ENCODE measurements at places on chromosomes 13 and 19.

DNA sequence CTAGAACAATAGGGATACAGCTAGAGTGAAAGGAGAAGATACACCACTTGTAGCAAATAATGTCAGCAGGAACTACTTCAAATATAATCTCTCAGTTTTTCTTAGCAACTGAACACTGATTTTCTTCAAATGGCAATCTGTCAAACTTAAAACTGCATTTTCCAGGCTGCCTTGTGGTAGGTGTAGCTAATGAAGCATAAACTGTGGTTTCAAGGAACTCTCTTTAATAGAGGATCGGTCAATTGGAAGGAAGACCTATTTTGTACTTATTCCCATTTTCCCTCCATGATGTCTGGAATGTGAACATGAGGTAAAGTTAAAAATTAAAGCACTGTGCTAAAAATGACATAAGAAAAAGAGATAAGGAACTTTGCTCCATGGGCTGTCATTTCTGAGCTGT lies 1261.9 kb downstream of the PCDH17 start:
- no peak overlapping the region for H3K4me3 ChIP-seq
- DNase-seq = no peak
- H3K36me3 ChIP-seq = no peaks in the 10 kb centered on the region
- H3K27ac ChIP-seq = no peak overlapping the region
- no peaks in the 10 kb centered on the region for H3K4me1 ChIP-seq

DNA sequence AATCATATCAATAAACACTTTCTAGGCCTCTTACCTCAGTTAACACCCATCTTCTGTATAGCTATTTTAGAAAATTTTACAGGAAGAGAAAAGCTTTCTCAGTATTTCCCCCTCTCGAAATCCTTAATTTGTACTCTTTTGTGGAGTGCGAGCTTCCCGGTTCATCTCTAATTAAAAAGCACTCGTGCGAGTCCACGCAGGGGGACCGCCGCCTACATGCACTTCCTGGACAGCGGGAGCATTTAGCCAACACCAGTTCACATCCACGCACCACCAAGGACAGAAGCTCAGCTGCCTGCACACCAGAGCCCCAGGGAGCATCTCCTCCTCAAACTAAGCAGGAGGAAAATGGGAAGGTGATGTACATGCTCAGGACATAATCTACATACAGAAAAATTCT lies 60.0 kb downstream of the RASA3 start:
- no peak for DNase-seq
- peaks cover 71% of the 10 kb centered on the region for H3K36me3 ChIP-seq
- peaks cover 27% of the 10 kb centered on the region for H3K4me1 ChIP-seq
- H3K27ac ChIP-seq = peak overlapping the region; percentile 63

DNA sequence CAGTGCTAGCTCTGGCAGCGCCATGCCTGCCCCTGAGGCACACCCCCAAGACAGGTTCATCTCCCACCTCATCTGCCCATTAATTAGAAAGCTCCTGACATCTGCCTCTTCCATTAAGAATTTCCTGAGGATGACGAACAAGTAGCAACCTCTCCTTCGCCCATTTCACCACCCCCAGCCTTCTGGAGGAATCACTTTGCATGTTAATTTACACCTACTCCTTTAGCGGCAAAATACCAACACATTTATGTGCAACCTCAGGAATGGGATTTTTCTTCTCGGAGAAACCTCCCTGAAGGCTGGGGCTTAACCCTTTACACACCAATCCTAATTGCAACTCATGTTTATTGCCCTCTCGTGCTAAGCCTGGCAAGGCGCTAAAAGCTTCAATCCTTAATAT lies 13.8 kb downstream of the SLC7A1 start:
- peak overlapping the region; percentile 55 for H3K27ac ChIP-seq
- no peak overlapping the region for H3K4me3 ChIP-seq
- peaks cover 10% of the 10 kb centered on the region for H3K4me1 ChIP-seq
- no peak for DNase-seq
- peaks cover 8% of the 10 kb centered on the region for H3K36me3 ChIP-seq

DNA sequence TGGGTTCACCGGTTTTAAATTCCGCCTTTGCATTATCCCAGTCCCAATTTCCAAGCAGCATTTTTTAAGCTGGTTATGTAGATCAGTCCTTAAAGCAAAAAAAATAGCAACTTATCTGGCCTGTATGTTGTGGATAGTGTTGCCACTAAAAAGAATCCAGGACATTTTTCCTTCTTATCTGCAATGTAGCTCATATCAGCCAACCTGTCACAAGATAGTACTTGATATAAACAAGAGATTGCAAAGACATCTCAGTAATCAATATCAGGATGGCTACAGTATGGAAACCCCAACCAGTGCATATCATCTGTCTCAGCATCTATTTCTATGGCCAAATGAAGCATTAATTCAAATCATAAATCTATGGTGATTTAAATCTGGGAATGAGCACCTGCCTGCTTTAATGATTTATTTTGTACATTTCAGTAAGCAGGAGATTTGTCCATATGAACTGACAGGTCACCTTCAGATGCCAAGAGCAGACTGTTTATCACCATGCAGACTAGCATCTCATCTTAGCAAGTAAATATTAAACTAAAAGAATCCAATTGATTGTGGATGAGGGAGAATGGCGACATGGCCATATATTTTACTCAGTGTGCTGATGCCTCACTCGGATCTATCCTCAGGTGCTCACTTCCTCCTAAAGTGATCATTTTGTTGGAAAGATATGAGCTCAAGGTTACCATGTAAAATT lies 240.4 kb downstream of the DACH1 start:
- H3K36me3 ChIP-seq = no peaks in the 10 kb centered on the region
- H3K27ac ChIP-seq = no peak overlapping the region

GRCh38 chr19:34356875-34357274 lies 8.1 kb upstream of the GPI start:
- peaks cover 40% of the 10 kb centered on the region for H3K4me1 ChIP-seq
- H3K4me3 ChIP-seq = no peak overlapping the region
- no peak overlapping the region for H3K27ac ChIP-seq
- peaks cover 33% of the 10 kb centered on the region for H3K36me3 ChIP-seq

GRCh38 chr19:51150627-51151026 lies 8.5 kb downstream of the SIGLEC7 start:
- H3K4me3 ChIP-seq = no peak overlapping the region
- H3K27ac ChIP-seq = no peak overlapping the region
- no peaks in the 10 kb centered on the region for H3K4me1 ChIP-seq
- DNase-seq = no peak
- no peaks in the 10 kb centered on the region for H3K36me3 ChIP-seq
- H3K27me3 ChIP-seq = peaks cover 51% of the 10 kb centered on the region

DNA sequence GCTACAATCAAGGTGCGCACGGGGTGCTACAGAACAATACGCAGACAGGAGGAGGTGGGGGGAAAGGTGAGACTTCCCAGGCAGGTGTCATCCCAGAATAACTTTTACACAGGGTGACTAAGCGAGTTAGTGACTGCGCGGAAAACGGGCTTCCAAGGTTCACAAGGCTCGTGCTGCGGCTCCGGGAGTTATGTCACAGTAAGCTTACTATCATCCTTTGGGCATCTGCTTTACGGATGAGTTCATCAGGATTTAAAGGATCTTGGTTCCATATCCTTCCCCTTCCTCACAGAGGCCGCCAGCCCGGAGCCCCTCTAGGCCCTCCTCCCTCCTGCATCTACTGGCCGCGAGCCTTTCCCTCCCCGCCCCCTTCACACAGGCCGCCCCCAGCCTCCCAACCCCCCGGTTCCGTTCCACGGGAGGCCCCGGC lies 474 bp upstream of the IFT88 start:
- peaks cover 13% of the 10 kb centered on the region for H3K36me3 ChIP-seq
- H3K4me1 ChIP-seq = peaks cover 15% of the 10 kb centered on the region
- peak overlapping the region; percentile 83 for H3K27ac ChIP-seq
- DNase-seq = no peak

GRCh38 chr19:9144920-9145319 lies 4.7 kb downstream of the ZNF317 start:
- H3K4me3 ChIP-seq = no peak overlapping the region
- peaks cover 25% of the 10 kb centered on the region for H3K4me1 ChIP-seq
- no peak overlapping the region for H3K27ac ChIP-seq
- H3K36me3 ChIP-seq = peaks cover 81% of the 10 kb centered on the region

GRCh38 chr13:80359414-80359777 lies 18.5 kb upstream of the SPRY2 start:
- no peak overlapping the region for H3K27ac ChIP-seq
- no peak for DNase-seq
- no peaks in the 10 kb centered on the region for H3K36me3 ChIP-seq
- H3K4me3 ChIP-seq = no peak overlapping the region

GRCh38 chr19:43936188-43936587 lies 1.1 kb upstream of the ZNF45 start:
- H3K4me1 ChIP-seq = peaks cover 19% of the 10 kb centered on the region
- H3K27me3 ChIP-seq = no peaks in the 10 kb centered on the region
- DNase-seq = no peak
- no peak overlapping the region for H3K27ac ChIP-seq
- peaks cover 27% of the 10 kb centered on the region for H3K36me3 ChIP-seq

GRCh38 chr13:64453831-64454230 lies 2776.3 kb downstream of the PCDH9 start:
- H3K4me3 ChIP-seq = no peak overlapping the region
- no peaks in the 10 kb centered on the region for H3K4me1 ChIP-seq
- H3K27ac ChIP-seq = no peak overlapping the region
- H3K27me3 ChIP-seq = no peaks in the 10 kb centered on the region
- no peak for DNase-seq

- peak overlapping the region; percentile 19 for H3K4me3 ChIP-seq
- peaks cover 5% of the 10 kb centered on the region for H3K36me3 ChIP-seq
- H3K27ac ChIP-seq = peak overlapping the region; percentile 69
These were observed 444.8 kb downstream of the FOXO1 start for GRCh38 chr13:40221460-40222201.

DNA sequence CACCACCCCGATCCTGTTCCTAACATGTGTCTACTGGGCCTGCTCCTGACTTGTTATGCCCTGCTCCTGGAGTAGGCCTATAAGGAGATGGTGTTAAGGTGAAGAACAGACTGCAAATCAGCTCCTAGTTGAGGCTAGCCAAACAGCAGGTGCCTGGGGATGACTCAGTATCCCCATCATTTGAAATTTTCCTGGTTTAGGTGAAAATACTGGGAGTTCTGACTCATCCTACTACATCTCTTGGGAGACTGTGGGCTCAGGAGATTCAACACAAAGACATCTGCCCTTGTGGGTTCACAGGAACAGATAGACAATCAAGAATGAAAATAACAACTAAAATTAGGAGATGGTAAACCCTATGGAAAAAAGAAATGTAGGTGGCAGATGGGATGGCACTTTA lies 41.2 kb downstream of the BRD4 start:
- peaks cover 5% of the 10 kb centered on the region for H3K36me3 ChIP-seq
- H3K4me1 ChIP-seq = peaks cover 94% of the 10 kb centered on the region
- H3K27ac ChIP-seq = no peak overlapping the region
- H3K27me3 ChIP-seq = no peaks in the 10 kb centered on the region

- peaks cover 3% of the 10 kb centered on the region for H3K27me3 ChIP-seq
- H3K27ac ChIP-seq = no peak overlapping the region
- H3K4me1 ChIP-seq = no peaks in the 10 kb centered on the region
These were observed 115.3 kb downstream of the STOML3 start for GRCh38 chr13:38875186-38875875.

GRCh38 chr13:72246396-72246795 lies 379.4 kb upstream of the DACH1 start:
- no peaks in the 10 kb centered on the region for H3K36me3 ChIP-seq
- no peaks in the 10 kb centered on the region for H3K4me1 ChIP-seq
- no peak overlapping the region for H3K27ac ChIP-seq
- DNase-seq = no peak
- H3K4me3 ChIP-seq = no peak overlapping the region

- H3K36me3 ChIP-seq = no peaks in the 10 kb centered on the region
- H3K27me3 ChIP-seq = no peaks in the 10 kb centered on the region
- no peaks in the 10 kb centered on the region for H3K4me1 ChIP-seq
- DNase-seq = no peak
- H3K27ac ChIP-seq = no peak overlapping the region
These were observed 1.3 kb upstream of the EDNRB start for GRCh38 chr13:77919921-77920294.

GRCh38 chr19:44746946-44747738 lies 1.4 kb upstream of the BCL3 start:
- DNase-seq = peak; percentile 90
- H3K27ac ChIP-seq = peak overlapping the region; percentile 92
- peaks cover 61% of the 10 kb centered on the region for H3K4me1 ChIP-seq
- peak overlapping the region; percentile 87 for H3K4me3 ChIP-seq
- peaks cover 31% of the 10 kb centered on the region for H3K27me3 ChIP-seq

DNA sequence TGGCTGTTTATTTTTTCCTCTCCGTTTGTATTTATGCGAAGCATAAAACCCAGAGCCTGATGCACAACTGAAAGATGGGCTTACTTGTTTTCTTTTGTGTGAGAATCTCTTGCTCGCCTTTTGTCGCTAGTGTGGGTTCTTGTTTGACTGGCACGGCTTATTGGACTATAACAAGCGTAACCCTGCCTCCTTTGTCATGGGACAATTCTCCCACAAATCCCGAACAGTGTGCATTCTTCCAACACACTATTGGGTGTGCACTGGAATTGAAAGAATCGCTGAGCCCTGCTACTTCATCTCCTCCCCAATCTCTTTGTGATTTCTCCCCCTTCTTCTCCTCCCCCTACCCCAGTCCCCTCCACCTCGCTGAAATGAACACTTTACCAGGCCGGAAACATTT lies 110.8 kb downstream of the ZIC5 start:
- H3K36me3 ChIP-seq = no peaks in the 10 kb centered on the region
- DNase-seq = no peak
- H3K27ac ChIP-seq = no peak overlapping the region
- peaks cover 13% of the 10 kb centered on the region for H3K27me3 ChIP-seq

DNA sequence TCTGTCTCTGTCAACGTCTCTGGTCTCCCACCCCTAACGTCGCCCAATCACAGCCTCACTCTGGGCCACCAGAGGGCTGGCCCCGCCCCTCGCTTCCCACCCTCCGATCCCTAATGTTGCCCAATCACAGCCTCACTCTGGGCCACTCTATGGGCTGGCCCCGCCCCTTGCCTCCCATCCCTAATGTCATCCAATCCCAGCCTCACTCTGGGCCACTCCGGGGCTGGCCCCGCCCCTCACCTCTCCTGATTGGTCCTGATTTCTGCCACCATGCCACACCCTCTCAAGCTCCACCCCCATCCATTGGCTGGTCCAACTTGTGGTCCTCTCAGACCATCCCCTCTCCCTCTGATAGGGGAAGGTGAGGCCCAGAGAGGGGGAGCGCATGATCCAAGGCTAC lies 24.9 kb downstream of the CELF5 start:
- no peak overlapping the region for H3K4me3 ChIP-seq
- no peaks in the 10 kb centered on the region for H3K4me1 ChIP-seq
- no peaks in the 10 kb centered on the region for H3K36me3 ChIP-seq
- DNase-seq = no peak
- H3K27me3 ChIP-seq = peaks cover 15% of the 10 kb centered on the region

Measured in activated naive CD4-positive, alpha-beta T cell treated with anti-CD3 and anti-CD28 coated beads, Interleukin-2, amount 10 ng/mL, durations not matched to agents 7 days and 5 days (primary cell).